ENCODE measurements at places on chromosomes 7 and 10.

DNA sequence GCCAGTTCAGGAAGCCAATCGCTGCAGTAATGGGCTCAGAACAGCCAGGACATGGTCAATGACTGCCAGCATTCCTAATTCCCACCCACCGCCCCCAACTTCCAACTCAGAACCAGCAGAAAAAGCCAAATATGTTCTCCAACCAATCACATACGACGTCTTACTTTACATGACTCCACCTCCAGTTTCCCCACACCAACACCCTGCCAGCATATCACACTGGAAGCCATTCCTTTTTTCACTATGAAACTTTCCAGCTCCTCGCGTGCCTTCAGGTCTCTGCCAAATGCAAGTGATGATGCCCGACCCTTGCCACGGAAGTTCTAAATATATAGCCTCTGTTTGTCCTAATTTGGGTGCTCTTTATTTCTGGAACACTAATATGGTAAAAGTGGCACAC is 12.5 kb downstream of the NPS start:
- no peak for DNase-seq

- no peak for DNase-seq
Measured at GRCh38 chr10:121594076-121594475, 4.2 kb downstream of the FGFR2 start.

- DNase-seq = no peak
Measured at GRCh38 chr10:27482984-27483956, 20.8 kb upstream of the RAB18 start.

GRCh38 chr10:6035931-6036575 is 26.1 kb downstream of the IL2RA start:
- no peak for DNase-seq

- DNase-seq = peak; percentile 44
Measured at GRCh38 chr7:44639671-44640321, 33.4 kb downstream of the OGDH start.

- DNase-seq = no peak
Measured at GRCh38 chr10:74133923-74134820, 16.5 kb downstream of the AP3M1 start.

DNA sequence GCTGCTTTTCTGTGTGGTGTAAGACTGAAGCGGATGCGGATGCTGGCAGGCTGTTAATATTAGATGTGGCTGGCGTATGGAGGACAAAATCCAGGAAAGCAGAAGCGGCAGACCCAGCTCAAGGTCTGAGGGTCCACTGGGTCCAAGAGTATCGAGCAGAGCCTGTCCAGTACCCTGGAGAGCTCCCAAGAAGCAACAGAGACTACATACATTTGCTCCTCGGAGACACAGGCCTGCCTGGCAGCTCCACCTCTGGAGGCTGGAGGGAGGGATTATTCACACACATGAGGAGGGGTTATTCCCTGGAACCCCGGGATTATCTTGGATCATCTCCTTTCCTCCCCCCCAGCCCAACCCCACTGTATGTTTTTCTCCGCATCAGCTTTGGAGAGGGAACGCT is 31.3 kb upstream of the LOXL4 start:
- no peak for DNase-seq

DNA sequence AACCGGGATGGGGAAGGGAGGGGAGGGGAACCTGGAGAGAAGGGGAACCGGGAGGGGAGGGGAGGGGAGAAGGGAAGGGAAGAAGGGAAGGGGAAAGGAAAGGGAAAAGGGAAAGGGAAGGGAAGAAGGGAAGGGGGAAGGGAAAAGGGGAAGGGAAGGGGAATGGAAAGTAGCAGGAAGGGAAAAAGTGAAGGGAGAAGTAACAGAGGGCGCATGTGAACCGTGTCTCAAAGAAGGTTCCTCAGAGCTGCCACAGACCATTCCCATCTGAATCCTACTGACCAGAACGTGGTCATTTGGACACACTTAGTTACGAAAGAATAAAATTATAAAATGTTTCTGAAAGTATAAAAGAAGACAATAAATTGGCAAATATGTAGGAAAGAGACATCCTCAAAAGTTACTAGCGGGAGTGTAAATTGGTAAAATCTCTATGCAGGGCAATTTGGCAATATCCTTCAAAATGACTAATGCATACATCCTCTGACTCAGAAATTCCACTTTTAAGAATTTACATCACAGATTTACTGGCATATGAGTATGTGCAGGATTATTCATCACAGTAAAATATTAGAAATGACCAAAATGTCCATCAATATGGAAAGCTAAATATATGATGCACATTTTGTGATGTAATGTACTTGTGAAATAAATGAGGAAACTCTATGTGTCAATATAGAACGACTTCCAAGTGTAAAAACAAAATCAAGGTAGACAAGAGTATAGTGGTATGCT is 12.9 kb downstream of the C10orf67 start:
- no peak for DNase-seq

GRCh38 chr10:102090772-102091171 is 25.6 kb downstream of the HPS6 start:
- DNase-seq = no peak

DNA sequence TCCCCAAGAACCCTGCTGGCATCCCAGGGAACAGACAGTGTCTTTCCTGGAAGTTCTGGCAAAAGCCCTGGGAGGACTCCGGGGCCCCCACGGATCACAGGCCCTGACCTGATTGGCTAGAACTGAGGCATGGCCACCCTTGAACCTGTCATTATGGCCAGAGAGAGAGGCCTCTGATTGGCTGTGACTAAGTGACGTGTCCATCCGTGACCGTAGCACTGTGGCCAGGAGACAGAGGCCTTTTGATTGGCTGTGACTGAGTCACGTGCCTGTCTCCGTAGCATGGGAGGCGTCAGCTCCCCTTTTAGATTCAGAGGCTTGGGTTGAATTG is 163.8 kb downstream of the RGS10 start:
- no peak for DNase-seq

DNA sequence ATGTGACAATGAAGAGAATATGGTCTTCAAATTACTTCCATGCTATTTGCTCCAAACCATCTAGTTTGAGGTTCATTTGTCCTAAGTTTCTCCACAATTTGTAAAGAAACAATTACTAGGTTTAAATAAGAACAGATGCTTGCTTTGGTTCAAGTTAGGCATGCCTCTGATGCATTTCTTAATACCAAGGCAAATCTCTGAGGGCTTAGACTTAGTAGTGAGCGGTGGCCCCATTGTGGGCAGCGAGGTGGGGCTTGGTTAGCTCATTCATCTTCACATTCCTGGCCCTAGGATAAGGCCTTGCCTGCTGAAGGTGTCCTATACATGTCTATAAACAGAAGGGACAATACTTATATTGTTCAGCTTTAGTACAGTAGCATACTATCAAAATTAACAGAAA is 52.4 kb upstream of the RHEB start:
- DNase-seq = no peak
